ENCODE measurements at places on chromosomes 5 and 9.

- no peak for DNase-seq
Observed at GRCh38 chr5:5165541-5166002, 25.4 kb downstream of the ADAMTS16 start.

DNA sequence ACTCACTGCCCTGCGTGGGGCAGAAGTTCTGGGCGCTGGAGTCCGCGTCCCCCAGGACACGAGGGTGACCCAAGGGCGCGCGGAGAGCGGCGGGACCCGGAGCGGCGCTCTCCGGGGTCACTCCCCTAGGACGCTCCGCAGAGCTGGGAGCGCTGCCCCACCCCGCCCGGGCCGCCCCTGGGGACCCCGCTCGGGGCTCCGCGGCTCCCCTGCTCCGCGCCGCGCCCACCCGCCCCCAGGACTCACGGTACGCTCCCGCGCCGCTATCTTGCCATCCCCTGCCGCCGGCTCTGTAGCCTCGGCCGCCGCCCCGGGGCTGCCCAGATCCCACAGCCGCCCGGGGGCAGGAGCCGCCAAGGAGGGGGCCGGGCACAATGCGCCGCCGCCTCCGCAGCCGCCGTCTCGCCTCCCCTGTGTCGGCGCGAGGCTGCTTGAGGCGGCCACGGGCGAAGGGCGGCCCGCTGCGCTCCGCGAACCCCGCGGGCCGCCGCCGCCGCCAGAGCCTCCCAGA lies 303 bp downstream of the LIFR start:
- DNase-seq: peak; percentile 61

DNA sequence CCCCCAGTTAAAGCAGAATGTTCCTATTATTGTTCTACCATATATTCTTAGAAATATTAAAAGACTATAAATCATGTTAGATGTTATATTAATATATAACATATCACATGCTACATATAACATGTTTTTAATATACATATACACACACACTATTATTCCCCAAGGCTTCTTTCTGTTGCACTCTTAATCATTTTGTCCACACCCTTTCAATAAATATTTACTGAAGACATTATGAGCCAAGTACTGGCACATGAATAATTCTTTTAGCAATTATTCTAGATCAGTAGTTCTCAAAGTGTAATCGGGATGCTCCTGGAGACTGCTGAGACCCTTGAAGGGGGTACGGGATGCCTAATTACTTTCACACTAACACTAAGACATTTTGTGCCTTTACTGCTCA lies 143.9 kb downstream of the GNAQ start:
- DNase-seq: no peak

GRCh38 chr5:114447084-114447773 lies 85.4 kb downstream of the KCNN2 start:
- no peak for DNase-seq

DNA sequence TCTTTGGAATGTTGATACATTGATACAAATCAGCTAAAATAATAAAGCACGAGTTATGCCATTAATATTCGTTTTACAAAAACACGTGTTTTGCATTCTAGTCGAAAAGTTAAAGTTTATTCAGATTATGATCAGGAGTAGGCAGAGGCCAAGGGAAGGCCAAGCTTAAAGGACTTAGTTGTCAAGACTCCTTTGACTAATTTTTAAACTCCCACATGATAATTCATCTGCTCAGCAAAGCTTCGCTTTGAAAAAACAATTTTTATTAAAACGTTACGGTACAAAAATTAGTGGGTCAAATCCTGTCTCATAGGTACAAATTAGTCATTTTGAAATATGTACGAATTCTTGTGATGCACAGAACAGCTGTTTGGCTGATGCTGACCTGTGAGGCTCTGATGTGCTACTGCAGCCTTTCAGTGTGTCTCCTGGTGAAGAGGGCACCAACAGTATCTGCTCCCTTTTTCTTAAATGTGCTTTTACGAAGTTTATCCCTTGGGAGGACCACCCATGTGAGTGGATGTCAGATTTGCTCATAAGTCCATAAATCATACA lies 23.0 kb upstream of the NR3C1 start:
- DNase-seq: no peak

GRCh38 chr9:137465000-137465719 lies 6.0 kb upstream of the NSMF start:
- no peak for DNase-seq

DNA sequence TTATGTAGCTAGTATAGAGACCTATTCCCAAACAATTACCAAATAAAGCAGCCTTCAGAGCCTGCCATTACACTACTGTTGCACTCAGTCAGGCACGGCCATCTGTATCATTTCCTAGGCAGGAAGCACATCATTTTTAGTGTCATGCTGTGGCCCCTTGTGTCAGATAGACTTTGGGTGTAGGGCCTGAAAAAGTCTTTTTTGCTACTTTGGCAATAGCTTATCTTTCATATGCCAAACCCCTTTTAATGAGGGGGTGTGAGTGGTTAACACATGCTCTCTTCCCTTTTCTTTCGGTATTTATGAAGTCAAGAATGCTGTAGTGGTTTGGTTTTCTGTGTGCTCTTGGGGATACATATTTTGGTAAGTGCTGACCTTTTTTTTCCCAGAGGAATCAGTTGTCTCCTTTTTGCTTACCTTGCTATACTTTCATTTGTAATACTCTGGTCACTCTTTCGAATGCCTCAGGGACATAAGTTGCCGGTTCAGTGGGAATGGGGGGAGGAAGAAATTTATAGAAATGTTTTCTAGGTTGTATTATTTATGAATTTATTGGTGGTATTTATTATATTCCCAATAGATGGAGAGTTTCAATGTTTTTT lies 209.8 kb downstream of the CSNK1G3 start:
- DNase-seq: no peak

DNA sequence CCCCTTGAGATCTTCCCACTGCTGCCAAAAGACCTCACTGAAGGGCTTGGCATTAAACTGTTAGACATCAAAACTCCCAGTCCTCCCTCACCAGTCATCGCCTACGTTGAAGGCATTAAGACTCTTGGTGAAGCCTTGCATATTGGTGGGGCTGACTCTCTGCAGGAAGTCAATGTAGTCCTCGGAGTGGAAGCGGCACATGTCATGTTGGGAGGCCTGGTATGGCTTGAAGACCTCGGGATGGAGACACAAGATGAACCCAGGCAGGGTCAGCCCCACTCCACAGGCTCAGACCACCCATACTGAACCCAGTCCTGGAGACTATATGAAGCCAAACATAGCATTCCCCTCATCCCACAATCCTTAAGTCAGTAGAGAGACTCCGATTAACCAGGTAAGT lies 1.9 kb downstream of the HDAC3 start:
- no peak for DNase-seq

- DNase-seq: no peak
Observed at GRCh38 chr5:89560696-89561095, 677.7 kb upstream of the MEF2C start.

- DNase-seq: no peak
Observed at GRCh38 chr9:94110821-94111252, 26.6 kb downstream of the PTPDC1 start.

DNA sequence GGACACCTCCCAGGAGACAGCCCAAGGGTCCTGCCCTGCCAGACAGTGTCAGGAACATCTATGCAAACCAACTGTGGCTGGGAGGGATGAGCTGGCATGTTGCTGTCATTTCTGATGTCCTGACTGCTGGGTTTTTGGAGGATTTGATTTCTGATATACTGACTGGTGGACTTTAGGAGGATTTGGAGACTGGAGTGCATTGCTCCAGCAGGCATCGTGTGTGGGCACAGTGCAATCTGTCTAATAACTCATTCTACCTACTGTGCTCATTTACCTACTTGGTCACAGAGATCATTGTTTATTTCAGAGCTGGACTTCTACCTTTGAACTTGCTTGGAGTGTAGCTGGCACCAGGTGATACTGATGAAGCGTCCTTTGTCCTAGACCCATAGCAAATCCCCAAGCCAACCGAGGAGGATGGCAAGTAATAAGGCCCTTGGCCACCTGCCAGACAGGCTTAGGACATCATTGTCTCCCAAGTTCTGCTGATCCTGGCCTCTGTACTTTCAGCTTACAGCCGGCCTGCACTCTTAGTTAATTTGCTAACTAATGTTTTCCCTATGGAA lies 124.3 kb upstream of the ICE1 start:
- no peak for DNase-seq

- no peak for DNase-seq
Observed at GRCh38 chr5:137335493-137335892, 163.6 kb downstream of the SPOCK1 start.

DNA sequence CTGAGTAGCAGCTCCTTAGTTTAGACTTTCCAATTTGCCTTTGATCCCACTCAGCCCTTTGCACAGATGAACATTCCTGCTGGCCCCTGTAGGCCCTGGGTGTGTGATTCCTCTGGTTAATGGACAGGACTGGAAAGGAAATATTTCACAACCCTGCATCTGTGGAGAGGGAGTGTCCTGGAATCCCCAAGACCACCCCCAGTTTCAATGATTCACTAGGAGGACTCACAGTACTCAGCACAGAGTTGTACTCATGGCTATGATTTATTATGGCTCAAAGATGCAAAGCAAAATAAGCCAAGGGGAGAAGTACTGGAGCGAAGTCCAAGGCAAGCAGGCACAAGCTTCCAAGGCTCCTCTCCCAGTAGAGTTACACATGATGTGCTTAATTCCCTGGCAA lies 42.4 kb upstream of the TJP2 start:
- DNase-seq: no peak

DNA sequence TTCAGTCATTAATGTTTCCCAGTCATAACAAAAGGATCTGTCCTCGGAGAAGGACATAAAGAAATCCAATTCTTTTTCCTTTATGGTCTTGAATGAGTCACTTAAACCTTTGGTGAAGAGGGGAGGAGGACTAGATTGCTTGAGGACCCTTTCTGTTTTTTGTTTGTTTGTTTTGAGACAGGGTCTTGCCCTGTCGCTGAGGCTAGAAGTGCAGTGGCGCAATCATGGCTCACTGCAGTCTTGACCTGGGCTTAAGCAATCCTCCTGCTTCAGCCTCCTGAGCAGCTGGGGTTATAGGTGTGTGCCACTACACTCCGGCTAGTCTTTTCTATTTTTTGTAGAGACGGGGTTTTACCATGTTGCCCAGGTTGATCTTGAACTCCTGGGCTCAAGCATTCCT lies 12.3 kb downstream of the TIGD6 start:
- no peak for DNase-seq

DNA sequence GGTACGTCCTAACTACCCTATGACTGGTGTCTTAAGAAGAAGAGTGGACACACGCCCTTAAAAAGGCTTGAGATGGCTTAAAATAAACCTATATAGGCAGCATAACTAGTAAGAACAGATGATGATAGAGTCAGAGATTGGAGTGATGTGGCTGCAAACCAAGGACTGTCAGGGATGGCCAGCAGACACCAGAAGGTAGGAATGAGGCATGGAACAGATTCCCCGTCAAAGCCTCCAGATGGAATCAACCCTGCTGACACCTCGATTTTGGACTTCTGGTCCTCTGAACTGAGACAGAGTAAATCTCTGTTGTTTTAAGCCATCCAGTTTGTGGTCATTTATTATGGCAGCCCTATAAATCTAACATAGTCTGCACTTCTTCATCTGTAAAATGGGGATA lies 7.4 kb downstream of the TMOD1 start:
- DNase-seq: no peak

DNA sequence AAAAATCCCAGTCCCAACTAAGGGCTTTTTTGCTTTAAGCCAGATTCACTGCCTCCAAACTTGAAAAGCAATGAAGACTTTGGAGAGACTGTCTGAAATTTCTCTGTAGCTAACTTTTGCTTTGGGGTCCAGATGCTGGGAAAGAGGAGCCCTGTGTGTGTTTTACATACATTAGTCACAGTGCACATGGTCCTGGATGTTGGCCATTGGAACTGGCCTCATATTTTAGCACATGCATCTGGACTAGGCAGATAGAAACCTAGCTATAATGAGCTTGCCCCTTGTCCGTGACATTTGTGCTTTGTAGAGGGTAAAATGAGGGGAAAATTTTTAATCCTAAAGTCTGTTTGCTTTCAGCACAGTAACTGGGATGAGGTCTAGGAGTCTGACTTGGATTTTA lies 421.7 kb downstream of the CDK5RAP2 start:
- no peak for DNase-seq

DNA sequence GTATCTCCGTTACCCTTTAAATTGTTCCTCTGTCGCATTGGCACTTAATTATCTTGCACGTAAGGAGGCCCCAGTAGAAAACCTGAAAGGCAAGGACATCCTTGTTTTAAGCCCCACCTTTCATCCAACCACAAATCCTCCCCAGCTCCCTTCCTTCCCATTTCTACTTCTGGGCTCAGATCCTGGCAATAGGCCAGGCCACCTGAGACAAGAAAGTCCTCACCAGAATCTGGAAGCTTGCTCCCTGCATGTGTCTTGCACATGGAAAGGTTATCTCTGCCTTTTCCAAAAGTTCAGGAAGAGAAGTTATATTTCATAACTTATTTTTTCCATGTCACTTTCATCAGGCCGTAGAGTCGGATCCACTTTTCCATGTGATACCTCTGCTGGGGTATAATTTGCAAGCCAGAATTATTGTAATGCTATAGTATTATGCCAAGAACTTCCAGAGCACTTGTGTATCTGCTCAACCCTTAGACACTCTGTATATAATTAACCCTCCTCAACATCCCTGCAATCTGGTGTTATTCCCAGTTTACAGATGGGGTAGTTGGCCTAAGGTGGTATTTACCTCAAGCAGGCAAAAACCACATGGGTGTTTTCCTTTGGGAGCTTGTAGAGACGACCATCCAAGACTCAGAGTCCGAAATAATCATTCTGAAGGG lies 2.6 kb upstream of the SHB start:
- DNase-seq: no peak

GRCh38 chr9:33155393-33155792 lies 11.7 kb downstream of the B4GALT1 start:
- DNase-seq: no peak

DNA sequence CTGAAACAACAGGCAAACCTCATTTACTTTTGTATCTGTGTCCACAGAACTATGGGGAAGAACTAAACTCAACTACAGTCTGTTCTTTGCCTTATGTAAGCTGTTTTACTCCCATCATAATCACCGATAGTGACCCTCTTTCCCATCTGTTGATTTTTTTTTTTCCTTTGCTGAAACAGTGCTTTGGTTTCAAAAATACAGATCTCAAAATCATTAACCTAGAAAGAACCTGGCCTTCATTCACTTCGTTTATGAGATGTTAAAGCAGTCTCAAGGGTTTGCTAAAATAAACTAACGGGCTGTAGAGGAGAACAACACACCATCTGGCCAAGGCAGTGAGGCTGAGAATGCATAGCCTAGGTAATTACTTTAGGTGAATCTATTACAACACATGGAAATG lies 706.6 kb upstream of the ZNF608 start:
- no peak for DNase-seq

- no peak for DNase-seq
Observed at GRCh38 chr5:166342402-166342801, 1949.0 kb upstream of the WWC1 start.

- no peak for DNase-seq
Observed at GRCh38 chr5:150067405-150067960, 18.9 kb downstream of the CSF1R start.

DNA sequence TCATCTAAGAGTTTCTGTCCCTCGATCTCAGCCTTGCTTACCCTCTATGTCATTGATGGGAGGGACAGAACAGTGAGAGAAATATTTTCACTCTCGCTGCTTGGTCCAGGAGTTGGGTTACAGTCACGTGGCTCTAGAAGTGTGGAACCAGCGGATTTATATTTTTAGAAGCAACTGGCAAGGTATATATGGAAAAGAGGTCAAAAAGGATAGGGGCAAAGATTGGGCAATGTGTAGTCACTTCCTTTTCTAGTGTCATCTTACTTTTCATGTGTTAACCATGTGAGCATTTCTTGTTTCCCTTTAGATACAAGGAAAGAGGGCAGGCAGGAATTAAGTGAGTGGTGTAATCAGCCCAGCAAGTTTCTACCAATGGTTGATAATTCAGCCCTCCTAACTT lies 111.5 kb upstream of the ZNF366 start:
- no peak for DNase-seq

Data from sciatic nerve (tissue), 2 donors.